C1 segment of cervical spinal cord (tissue), 14 donors: ENCODE measurements at places on chromosomes 13 and 19.

DNA sequence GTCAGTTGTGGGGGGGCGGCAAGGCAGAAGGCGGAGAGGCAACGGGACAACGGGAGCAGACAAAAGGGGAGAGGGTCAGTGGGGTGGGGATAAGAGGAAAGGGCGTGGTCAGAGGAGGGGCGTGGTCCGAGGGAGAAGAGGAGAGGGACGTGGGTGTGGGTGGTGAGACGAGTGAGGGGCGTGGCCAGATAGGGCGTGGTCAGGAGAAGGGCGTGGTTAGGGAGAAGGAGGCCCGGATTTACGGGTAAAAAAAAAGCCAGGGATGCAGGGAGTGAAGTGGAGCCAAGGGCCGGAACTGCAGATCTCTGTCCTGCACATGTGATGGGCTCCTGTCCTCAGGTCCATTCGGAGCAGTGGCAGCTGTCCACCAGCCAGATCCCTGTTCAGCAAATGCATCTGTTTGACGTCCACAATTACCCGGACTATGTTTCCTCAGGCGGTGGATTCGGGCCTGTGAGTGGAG lies 21.5 kb downstream of the CPT1C start:
- DNase-seq, result no peak

DNA sequence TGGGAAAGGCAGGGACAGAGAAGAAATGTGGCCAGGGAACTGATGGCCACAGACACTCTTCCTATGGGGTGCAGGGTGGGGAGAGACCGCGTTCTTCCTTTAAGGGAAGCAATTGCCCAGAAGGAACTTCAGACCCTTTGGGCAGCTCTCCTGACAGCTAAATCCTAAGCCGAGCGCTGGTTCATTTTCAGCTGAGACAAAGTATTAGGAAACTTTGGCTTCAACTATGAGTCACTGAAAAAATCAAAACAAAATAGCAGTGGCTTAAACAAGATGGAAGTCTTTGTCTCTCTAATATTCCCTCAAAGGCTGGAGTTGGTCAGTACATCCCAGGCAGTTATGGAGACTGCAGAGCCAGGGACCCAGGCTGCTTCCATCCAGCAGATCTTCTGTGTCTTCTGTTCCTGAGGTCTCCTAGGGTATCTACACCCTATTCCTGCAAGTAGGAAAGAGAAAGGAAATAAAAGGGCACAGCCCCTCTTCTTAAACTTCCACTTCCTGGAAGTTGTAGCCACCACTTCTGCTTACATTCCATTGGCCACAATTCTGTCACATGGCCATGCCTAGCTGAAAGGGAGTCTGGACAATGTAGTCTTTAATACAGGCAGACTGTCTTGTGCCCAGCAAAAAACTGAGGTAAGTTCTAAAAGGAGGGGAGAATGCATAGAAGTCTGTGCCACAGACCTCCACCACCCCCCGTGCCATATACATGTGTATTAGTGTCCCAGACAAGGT lies 163.5 kb downstream of the KATNAL1 start:
- no peak for DNase-seq

GRCh38 chr19:50039968-50040367 lies 14.2 kb downstream of the ZNF473 start:
- DNase-seq, result no peak

DNA sequence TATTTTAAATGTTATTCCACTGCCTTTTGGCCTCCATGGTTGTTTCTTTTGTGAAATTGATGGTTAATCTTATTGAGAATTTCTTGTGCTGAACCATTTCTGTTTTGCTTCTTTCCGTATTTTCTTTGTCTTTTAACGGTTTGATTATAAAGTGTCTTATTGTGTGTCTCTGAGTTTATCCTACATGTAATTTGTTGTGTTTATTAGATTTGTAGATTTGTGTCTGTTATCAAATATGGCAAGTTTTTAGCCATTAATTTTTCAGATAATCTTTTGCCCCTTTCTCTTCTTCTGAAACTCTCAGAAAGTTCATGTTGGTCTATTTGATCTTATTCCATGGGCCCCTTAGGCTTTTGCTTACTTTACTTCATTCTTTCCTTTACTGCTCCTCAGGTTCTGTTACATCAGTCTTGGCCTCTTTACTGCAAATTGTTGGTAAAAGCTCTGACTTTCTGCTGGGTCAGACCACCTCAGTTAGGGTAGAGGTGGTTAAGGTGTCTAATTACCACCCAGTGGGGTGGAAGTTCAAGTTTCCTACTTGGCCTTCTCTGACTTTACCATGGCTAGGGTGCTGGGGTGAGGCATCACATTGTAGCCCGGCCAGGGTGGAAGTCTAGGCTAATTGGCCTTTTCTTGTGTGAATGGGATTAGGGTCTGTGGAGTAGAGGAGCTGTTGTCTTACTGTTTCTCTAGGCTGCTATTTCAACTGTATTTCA lies 58.3 kb downstream of the ZMYM2 start:
- DNase-seq, result no peak

DNA sequence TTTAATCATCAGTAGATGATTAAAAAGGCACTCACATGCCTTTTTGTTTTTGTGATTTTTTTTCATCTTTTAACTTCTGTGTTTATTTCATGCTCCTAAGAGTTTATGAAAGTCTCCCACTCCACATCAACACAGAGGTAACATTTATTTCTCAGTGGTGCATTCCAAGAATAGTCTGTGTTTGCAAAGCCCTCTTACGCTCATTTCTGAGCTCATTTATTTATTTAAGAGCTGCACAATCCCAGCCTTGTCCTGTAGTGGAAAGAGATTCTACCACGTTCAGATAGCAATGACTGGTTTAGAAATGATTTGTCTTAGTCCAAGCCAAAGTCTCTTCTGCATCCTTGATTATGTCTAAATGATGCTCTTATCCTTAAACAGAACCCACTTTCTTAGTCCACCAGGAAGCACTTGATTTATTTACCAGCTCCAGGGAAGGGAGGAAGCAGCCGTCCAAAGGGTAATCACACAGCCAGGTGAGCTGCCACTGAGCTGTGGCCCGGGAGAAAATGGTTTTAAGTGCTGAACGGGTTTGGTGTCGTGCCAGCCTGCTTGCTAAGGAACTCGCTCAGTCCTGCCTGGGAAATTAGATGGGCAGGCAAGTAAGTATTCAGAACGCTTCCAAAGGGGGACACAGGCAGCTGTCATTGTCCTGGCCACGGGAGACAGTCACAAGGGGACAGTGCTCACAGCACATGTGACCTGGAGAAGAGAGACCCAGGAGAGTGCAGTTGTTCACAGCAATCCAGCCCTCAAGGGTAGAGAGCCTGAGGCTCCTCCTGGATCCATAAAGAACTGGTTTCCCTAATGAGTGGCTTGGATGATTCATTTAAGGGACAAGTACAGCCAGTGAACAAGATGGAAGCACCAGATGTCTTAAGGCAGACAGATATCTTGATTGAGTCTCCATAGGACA lies 131.8 kb upstream of the WASF3 start:
- peak; percentile 8 for DNase-seq

- no peak for DNase-seq
Measured at GRCh38 chr19:7699417-7700401, 2.2 kb downstream of the FCER2 start.

DNA sequence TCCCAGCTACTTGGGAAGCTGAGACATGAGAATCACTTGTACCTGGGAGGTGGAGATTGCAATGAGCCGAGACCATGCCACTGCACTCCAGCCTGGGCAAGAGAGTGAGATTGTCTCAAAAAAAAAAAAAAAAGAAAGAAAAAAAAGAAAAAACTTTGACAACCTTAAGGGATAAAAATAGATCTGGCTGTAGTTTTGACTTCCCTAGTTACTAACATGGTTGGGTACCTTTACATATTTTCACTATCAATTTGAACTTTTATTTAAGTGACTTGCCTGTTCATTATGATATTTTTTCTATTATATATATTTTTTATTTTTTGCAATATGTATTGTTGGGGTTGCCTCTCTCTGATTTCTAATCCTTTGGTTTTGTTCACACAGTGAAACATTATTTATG lies 8.4 kb upstream of the ZNF235 start:
- DNase-seq, result no peak

GRCh38 chr13:24672141-24673132 lies 7.8 kb upstream of the ATP12A start:
- DNase-seq, result no peak

DNA sequence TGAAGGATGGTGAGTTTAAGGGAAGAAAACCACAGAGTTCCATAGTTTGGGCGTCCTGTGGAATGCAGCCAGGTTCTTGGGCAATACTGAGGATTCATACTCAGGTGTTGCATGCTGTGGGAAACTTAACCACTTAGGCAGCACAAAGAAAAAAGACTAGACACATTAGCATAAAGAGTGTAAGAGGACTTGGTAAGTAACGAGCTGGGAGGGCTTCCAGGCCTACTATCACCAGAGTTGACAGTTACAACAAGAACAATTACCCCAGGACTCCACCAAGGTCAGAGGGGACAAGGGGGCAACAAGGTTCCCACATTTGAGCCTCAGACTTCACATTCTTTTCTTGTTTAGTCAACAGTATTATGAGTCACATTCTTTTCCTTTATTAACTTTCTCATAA lies 33.2 kb downstream of the KCTD12 start:
- no peak for DNase-seq

DNA sequence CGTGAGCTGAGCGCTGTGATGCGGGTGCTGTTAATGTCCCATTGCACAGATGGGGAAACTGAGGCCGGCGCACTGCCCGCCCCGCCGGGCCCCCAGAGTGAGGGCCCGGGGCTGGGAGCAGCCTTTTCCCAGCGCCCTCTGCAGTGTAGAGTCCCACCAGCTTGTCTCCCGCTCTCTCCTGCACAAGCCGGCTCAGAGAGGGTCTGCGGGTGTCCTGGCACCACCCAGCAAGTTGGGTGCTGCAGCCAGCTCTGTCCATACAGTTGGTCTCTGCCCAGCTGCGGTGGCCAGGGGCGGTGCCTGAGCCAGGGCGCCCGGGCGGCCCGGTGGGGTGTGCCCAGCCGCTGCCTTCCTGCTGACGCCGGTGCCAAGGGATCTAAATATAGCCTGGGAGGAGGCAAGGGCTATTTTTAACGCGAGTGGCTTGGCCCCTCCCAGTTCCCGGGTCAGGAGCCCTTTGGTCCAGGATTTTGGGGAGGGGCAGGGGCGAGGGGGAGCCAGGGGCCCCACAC lies 19.3 kb downstream of the GADD45B start:
- DNase-seq, result peak; percentile 47

- DNase-seq, result no peak
Measured at GRCh38 chr13:97256343-97256783, 34.2 kb downstream of the MBNL2 start.

DNA sequence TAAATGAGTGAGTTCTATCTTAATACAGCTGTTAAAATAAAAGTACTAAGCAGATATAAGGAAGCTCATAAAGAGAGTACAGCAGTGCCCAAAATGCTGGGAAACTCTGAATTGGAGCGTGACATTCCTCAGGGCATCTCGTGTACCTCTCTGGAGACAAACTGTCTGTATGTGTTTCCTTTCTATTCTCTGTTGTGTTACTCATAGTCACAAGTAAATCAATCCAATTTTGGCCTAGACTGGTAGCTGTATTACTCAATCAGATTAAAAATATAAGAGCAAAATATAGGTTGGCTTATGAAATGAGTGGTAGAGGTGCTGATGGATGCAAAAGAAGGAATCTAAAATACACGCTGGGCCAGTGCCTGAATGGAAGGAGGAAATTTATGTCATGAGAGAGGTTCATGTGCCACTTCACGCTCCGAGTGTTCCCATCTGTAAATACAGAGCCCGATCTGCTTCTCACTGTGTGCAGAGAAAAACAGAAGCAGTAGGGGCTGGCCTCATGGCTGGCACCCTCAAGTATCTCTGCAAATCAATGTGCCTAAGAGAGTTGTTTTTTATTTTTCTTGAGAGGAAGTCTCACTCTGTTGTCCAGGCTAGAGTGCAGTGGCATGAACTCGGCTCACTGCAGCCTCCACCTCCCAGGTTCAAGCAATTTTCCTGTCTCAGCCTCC lies 58.7 kb upstream of the RGCC start:
- no peak for DNase-seq

- no peak for DNase-seq
Measured at GRCh38 chr13:52353193-52353592, 52.8 kb downstream of the THSD1 start.

GRCh38 chr19:757811-758668 lies 7.1 kb downstream of the MISP start:
- DNase-seq, result no peak

DNA sequence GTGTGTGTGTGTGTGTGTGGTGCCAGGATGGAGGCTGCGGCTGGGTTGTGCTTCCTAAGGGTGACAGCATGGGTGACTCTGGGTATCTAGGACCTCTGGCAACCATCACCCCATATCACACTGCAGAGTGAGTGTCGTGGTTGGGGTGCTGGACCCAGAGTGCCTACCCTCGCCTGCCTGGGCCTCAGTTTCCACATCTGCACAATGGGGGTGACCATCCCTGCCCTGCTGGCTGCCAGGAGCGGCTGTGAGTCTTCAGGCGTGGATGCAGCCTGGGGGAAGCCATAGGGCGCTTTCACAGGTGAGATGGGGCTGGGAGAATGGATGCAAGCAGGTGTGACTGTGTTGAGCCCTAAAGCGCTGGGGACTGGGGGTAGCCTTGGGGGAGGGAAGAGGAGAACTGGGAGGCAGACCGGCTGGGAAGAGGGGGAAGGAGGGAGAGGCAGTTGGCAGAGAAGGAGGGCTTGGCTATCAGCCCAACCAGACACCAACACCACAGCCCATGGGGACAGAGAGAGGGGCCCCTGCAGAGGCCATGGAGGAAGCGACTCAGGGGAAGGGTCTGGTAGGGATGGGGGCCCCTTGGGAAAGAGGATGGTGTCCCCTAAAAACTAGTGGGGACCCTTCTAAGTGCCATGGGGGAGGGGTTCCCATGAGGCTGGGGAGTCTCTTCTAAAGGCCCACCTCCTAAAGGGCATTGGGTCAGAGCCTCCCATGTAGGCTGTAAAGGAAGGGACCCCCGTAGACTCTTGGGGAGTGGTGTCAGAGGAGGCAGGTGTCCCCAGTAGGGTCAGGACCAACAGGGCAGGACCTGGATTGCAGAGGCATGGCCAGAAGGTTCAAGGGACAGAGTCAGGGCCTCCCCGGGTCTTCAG lies 1.7 kb downstream of the PLPPR2 start:
- no peak for DNase-seq

GRCh38 chr19:44642377-44642776 lies 1.3 kb upstream of the PVR start:
- no peak for DNase-seq

DNA sequence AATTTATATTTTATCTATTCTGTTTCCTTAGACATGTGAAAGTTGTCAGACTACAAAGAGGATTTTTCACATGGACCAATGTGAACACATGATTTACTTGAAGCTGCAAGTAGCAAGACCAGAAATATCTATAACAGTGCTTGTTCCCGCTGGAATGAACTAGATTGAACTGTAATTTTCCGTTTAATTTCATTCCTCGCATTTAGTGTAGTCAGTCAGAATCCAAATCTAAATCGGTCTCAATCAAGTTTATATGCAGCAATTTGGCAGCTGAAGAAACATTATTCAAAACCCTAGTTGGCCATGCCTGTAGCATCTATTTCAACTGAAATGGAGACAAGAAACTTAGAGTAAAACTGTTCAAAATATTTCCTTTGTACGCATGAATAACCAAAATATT lies 570.7 kb upstream of the SLITRK5 start:
- DNase-seq, result no peak

- no peak for DNase-seq
Measured at GRCh38 chr13:29810145-29810742, 40.2 kb downstream of the UBL3 start.

- no peak for DNase-seq
Measured at GRCh38 chr13:24145240-24145639, 15.3 kb upstream of the SPATA13 start.

- no peak for DNase-seq
Measured at GRCh38 chr13:85970727-85971126, 171.5 kb upstream of the SLITRK6 start.

- DNase-seq, result no peak
Measured at GRCh38 chr13:98761986-98762616, 9.6 kb upstream of the SLC15A1 start.

GRCh38 chr13:22461854-22462490 lies 718.8 kb upstream of the SGCG start:
- DNase-seq, result no peak
